ENCODE measurements at places on chromosomes 4 and X. TPM values are rescaled to one million over a fixed set of nuclear protein-coding genes. Genes with fewer than 3 reads are reported as not detected.

Gene UBA1
- total RNA-seq = 173 TPM

Gene AKAP14
- not detected for total RNA-seq

DNA sequence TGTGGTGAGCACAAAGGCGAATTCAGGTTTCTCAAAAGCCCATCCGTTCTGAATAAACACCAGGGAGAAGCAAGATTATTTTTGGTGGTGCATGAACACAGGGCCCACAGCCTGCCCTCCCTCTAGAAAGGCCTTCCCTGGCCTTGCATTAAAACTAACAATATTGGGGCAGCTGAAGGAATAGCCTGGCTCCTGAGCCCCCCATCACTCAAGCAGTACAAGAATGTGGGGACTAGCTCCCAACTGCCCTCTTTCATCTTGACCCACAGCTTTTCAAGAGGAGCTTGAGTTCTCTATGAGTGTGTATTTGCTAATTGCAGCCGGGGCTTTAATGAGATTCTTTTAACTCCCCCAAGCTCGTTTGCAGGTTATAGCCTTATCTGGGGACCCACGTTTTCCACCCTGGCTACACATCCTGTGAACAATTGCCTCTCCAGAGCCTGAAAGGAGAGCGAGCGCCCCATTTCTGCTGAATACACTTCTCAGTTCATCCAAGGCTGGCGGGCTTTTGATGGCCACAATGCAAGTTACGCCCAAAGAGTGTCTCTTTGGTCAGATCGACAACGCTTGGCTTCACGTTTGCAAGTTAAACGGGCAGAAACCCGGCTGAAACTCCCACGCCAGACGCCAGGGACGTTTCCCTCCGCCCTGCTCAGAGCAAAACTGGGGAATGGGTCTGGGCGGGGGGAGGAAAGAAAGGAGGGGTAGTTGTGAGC lies 4.7 kb upstream of the GSX2 start:
- H3K4me1 ChIP-seq = peaks cover 51% of the 10 kb centered on the region
- H3K27ac ChIP-seq = no peak overlapping the region
- DNase-seq = no peak
- peaks cover 96% of the 10 kb centered on the region for H3K27me3 ChIP-seq
- H3K36me3 ChIP-seq = no peaks in the 10 kb centered on the region

DNA sequence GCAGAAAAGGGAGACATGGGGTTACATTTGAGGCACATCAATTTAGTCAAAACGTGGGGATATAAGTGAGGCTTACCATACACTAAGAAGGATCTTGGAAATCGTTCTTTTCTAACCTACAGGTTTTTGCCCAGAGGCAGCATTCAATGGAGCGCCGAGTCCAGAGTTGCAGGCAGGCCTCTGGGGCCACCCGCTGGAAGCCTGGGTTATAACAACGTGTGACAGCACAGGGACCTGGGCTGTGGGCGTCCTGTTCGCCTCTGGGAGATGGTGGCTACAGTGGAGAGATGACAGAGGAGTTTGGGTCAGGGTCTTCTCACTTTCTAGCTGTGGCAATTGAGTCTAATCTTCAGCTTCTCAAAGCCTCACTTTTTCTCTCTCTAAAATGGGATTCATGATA lies 53.9 kb downstream of the ENPP6 start:
- peaks cover 7% of the 10 kb centered on the region for H3K4me1 ChIP-seq
- no peaks in the 10 kb centered on the region for H3K27me3 ChIP-seq
- DNase-seq = no peak
- H3K27ac ChIP-seq = no peak overlapping the region
- H3K36me3 ChIP-seq = no peaks in the 10 kb centered on the region
- H3K4me3 ChIP-seq = no peak overlapping the region

Gene APBB2
- total RNA-seq = 12.6 TPM

GRCh38 chrX:46791927-46792809 lies 33.2 kb upstream of the SLC9A7 start:
- peak; percentile 3 for DNase-seq
- H3K4me3 ChIP-seq = peak overlapping the region; percentile 18
- H3K27ac ChIP-seq = no peak overlapping the region
- H3K4me1 ChIP-seq = no peaks in the 10 kb centered on the region
- no peaks in the 10 kb centered on the region for H3K36me3 ChIP-seq
- H3K27me3 ChIP-seq = no peaks in the 10 kb centered on the region

GRCh38 chrX:18984381-18985185 lies 669 bp upstream of the PHKA2 start:
- H3K27me3 ChIP-seq = no peaks in the 10 kb centered on the region
- peak overlapping the region; percentile 62 for H3K4me3 ChIP-seq
- H3K36me3 ChIP-seq = no peaks in the 10 kb centered on the region
- peaks cover 11% of the 10 kb centered on the region for H3K4me1 ChIP-seq
- peak; percentile 90 for DNase-seq
- H3K27ac ChIP-seq = peak overlapping the region; percentile 91

Gene MAGEC3
- total RNA-seq = not detected

Gene RASSF6
- 14.6 TPM for total RNA-seq

Gene SERTM2
- total RNA-seq = not detected

- DNase-seq = no peak
- no peak overlapping the region for H3K4me3 ChIP-seq
- no peaks in the 10 kb centered on the region for H3K36me3 ChIP-seq
- H3K4me1 ChIP-seq = no peaks in the 10 kb centered on the region
Measured at GRCh38 chrX:43586830-43587229, 69.3 kb upstream of the MAOA start.

DNA sequence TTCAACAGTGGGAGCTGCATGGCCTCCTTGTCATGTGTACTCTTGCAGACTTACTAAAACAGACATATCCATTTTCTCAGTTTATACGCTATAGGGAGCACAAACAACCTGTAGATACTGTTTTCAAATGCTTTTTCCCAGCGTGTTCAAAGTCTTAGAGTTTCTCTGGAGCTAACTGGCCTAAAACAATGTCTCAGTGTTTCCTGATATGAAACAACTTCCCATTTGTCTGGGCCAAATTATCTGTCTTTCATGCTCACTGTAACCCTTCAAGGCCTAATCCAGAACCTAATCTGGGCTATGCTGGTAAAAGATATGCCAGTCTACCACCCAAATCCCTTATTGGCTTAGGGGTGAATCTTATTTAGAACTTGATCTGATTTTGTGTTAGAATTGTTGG lies 38.8 kb downstream of the RAB40A start:
- H3K4me1 ChIP-seq = no peaks in the 10 kb centered on the region
- H3K27ac ChIP-seq = no peak overlapping the region
- DNase-seq = no peak
- H3K36me3 ChIP-seq = no peaks in the 10 kb centered on the region

- no peak for DNase-seq
- no peak overlapping the region for H3K4me3 ChIP-seq
- H3K27me3 ChIP-seq = no peaks in the 10 kb centered on the region
- no peaks in the 10 kb centered on the region for H3K4me1 ChIP-seq
- H3K36me3 ChIP-seq = no peaks in the 10 kb centered on the region
Measured at GRCh38 chrX:42565739-42566138, 212.2 kb downstream of the PPP1R2C start.

DNA sequence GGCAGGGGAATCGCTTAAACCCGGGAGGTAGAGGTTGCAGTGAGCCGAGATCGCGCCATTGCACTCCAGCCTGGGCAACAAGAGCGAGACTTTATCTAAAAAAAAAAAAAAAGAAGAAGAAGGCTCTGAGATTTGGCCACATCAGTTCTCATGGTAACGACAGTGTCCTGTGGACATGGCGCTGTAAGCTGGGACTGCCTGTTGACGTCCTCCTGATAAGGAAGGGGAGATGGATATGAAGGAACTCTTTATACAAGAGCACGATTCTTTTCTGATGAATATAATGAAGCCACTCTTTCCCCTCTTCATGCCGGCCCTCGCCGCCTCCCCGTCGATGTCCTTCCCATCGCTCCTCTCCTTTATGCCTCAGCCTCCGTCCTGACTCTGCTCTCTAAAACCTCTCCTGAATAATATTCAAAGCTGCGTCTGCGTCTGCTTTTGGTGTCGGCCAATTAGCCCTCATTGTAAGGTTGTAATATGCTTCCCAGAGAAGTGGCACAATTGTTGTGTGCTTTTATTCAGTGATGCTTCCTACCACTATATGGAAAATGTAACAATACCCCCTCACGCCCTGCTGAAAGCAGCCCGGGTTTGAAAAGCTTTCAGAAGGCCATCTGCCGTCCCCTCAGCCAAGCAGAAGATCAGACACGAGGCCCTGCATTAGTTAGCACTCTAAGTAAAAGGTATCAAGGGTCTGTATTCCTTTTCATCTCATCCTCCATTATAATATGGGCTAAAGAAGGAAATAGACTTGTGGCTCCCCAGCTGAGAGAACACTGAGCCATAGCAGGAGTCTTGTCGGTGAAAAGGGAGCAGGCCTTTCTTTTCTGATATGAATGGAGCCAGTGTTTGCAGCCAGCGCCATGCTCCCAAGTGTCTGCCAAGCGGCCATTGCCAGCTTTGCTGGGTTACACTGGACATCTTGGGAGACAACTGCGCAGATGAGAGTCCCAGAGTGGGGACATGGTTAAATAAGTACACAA lies 22.1 kb upstream of the SCOC start:
- H3K4me1 ChIP-seq = no peaks in the 10 kb centered on the region
- H3K27me3 ChIP-seq = no peaks in the 10 kb centered on the region
- no peak overlapping the region for H3K4me3 ChIP-seq
- H3K36me3 ChIP-seq = no peaks in the 10 kb centered on the region

DNA sequence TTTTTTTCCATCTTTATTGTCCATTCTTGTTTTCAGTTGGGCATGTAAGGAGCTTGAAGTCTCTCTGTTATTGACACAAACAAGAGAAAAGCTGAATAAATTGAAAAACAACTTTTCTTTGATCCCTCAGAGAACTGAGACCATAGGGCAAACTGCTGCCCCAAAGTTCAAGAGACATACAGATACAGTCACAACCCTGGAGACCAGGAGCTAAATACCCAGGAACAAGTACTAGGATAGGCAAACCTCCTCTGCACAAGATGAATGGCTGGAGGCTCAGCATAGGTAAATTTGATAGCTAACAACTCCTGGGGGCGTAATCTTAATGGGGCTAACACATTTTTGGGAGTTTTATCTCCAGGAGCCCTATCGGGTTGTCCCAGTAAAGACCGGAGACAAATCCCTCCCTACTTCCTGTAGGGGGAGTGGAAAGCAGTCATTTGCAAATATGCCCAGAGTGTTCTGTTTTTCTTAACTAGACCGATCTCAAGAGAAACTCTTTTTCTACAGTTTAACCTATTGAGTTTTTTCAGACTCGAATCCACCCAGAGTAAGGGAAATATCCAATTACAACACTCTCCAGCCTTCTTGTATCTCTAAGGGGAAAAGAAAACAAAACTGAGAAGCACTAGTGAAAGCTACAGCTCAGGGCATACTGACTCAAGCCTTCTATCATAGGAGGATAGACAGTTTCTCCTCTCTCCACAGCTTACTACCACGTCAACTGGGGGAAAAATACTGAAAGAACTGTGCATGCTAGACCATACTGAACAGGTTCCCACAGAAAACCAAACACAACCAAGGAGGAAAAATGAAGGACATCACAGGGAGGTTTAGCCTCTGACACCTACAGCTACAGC lies 23.1 kb downstream of the MAGEA8 start:
- H3K27ac ChIP-seq = no peak overlapping the region
- no peaks in the 10 kb centered on the region for H3K36me3 ChIP-seq
- no peaks in the 10 kb centered on the region for H3K4me1 ChIP-seq
- no peaks in the 10 kb centered on the region for H3K27me3 ChIP-seq
- no peak overlapping the region for H3K4me3 ChIP-seq

DNA sequence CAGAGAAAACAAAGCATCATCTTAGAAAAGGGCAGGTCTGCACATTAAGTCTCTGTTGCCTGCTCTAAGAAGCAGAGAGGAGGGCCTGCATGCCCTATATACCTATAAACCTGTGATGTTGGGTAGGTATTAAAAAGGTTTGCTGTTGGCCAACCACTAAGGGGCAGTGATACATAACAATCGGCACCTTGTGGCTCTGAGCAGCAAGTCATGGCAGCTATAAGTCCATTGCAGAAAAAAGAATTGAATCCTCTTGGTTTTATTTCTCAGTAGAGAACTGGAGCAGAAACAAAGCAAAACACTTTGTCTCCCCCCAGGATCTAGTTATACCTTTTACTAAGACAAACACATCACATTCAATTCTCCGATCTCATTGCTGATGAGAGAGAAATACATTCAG lies 1364.4 kb downstream of the STIM2 start:
- H3K27me3 ChIP-seq = no peaks in the 10 kb centered on the region
- H3K27ac ChIP-seq = no peak overlapping the region
- H3K4me3 ChIP-seq = no peak overlapping the region
- no peaks in the 10 kb centered on the region for H3K36me3 ChIP-seq
- no peaks in the 10 kb centered on the region for H3K4me1 ChIP-seq
- DNase-seq = no peak

Gene FOXR2
- not detected for total RNA-seq

DNA sequence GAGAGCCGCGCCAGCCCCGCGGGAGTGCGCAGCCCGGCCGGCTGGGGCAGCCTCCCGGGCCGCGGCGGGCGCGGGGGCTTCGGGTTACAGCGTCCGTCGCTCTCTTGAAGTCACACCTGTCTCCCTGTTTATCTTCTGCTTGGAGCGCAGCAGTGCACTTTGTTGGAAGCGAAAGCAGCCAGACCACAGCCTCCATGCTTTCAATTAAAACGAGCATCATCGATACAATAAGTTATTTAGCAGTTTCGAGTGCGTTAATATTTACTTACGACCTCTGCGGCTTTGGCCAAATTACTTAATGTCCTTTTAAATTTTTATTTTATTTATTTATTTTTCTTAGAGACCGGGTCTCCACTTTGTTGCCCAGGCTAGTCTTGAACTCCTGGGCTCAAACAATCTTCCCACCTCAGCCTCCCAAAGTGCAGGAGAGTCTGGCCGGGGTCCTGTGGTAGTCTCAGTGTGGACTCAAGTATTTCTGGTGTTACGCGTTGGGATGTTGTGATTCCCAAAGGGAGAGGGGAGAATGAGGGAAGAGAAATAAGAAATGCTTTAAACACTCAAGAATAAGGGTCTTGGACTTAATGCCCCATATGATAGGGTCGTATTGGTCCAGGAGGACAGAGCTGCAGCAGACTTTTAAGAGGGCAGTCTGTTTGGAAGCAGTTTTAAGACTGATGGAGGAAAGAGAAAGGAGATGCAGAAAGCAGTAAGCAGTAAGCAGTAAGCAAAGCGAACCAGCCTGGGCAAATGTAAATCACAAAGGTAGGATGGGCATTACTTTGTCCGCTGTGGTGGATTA lies 504 bp upstream of the PDLIM3 start:
- no peak overlapping the region for H3K4me3 ChIP-seq
- no peaks in the 10 kb centered on the region for H3K36me3 ChIP-seq
- H3K4me1 ChIP-seq = peaks cover 12% of the 10 kb centered on the region

Gene CSAG1
- total RNA-seq = not detected

- no peaks in the 10 kb centered on the region for H3K4me1 ChIP-seq
- H3K4me3 ChIP-seq = no peak overlapping the region
- H3K27me3 ChIP-seq = peaks cover 6% of the 10 kb centered on the region
- no peaks in the 10 kb centered on the region for H3K36me3 ChIP-seq
- no peak overlapping the region for H3K27ac ChIP-seq
- peak; percentile 66 for DNase-seq
Measured at GRCh38 chr4:185134307-185134869, 8.7 kb upstream of the SLC25A4 start.

- H3K27ac ChIP-seq = no peak overlapping the region
- H3K4me1 ChIP-seq = no peaks in the 10 kb centered on the region
- no peak overlapping the region for H3K4me3 ChIP-seq
- H3K27me3 ChIP-seq = no peaks in the 10 kb centered on the region
- DNase-seq = peak; percentile 67
Measured at GRCh38 chr4:36399762-36400353, 118.4 kb downstream of the DTHD1 start.

All from B cell (primary cell).